NCI-H2081 treated with DMSO at 0.1 percent for 48 hours (cell line): ENCODE measurements at places on chromosomes 4 and X.

DNA sequence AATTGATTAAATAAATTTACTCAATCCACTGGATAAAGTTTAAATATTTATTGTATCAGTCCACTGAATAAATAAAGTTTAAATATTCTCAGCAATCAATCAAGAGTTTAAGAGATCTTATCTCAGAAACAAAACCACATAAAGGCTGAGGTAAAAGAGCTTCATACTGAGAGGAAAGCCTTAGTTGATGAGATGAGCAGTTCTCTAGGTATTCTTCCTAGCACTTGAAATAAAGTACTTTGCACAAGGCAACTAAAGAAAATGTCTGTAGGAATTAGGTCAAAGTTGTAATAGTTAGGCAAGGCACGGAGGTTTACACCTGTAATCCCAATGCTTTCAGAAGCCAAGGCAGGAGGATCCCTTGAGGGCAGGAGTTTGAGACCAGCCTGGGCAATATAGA, 63.5 kb downstream of the UCHL1 start:
- no peak for DNase-seq

GRCh38 chr4:116839826-116840225, 245.6 kb downstream of the TRAM1L1 start:
- DNase-seq = no peak

- DNase-seq = no peak
These were observed 25.9 kb upstream of the ADRA2C start for GRCh38 chr4:3740256-3740655.

- no peak for DNase-seq
These were observed 78.2 kb downstream of the RTL5 start for GRCh38 chrX:72053508-72053907.
